ENCODE measurements at places on chromosomes 3 and 15. TPM values are rescaled to one million over a fixed set of nuclear protein-coding genes. Genes with fewer than 3 reads are reported as not detected.

Gene TGM4
- under 0.01 TPM for total RNA-seq

Gene PLA2G4E
- not detected for total RNA-seq

Gene C3orf20
- total RNA-seq, result not detected

Gene IL16
- 3.2 TPM for total RNA-seq

Gene SCN11A
- total RNA-seq, result not detected

Gene EFHB
- not detected for total RNA-seq

Gene PTX3
- 89.6 TPM for total RNA-seq

Gene SLC6A6
- 23.9 TPM for total RNA-seq

Gene SLC12A8
- 2.8 TPM for total RNA-seq

Measured in bronchial smooth muscle cell (primary cell).